NCI-H1105 (cell line): ENCODE measurements at places on chromosomes 6 and 20.

- no peak for DNase-seq
Observed at GRCh38 chr6:52579006-52579660, 2.3 kb upstream of the TRAM2 start.

- no peak for DNase-seq
Observed at GRCh38 chr6:88380618-88381288, 214.6 kb upstream of the CNR1 start.

DNA sequence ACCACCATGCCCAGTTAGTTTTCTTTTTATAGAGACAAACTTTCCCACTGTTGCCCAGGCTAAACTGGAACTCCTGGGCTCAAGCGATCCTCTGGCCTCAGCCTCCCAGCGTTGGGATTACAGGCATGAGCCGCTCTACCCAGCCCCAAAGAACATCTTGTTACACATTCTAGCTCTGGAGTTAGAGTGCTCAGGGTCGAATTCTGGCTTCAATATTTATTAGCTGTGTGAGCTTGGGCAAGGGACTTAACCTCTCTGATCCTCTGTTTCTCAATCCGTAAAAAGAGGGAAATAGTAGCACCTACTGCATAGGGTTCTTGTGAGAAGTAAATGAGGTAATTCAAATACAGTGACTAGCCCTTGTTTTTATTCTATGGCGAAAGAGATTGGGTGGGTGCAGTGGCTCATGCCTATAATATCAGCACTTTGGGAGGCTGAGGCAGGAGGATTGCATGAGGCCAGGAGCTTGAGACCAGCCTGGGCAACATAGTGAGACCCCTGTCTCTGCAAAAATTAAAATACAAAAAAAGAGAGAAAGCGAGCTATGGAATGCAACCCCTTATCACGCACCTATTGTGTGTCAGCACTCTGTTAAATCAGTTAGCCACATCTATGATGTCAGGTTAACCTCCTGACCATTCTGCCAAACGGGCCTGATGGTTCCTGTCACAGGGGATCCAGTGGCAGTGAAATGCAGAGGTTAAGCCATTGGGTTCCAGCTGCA lies 19.7 kb downstream of the BCAS4 start:
- no peak for DNase-seq

DNA sequence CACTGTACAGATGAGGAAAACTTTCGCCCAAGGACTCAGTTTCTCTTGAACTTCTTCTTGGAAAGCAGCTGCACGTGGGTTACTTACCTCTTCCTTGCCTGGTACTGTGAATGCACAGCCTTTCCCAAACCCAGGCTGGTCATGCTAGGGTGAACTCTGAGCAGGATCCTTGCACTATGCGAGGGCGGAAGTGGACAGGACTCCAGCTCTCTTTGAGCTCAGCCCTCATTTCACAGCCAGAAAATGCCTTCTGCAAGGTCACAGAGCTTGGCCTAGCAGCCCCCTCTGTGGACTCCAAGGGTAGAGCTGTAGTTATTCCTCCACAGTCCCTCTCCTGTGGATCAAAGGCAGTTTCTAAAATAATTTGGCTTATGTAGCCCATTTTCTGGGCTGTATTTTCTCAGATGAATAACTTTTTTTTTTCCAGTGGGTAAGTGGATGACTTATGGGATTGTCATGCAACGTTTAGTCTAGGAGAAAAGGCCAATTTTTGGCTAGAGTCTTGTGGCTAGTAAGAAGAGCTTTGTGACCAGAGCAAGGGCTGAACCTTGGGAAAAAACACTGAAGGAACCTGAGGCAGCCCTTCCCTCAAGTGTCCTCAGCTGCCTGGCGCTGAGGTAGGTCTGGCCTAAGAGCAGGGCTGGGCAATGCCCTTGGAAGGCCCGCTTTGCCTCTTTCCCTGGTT lies 172.7 kb downstream of the SCP2D1 start:
- no peak for DNase-seq
